A549 treated with dexamethasone at 1 μM for 4 hours (cell line): ENCODE measurements at places on chromosomes 2 and 18. TPM values are rescaled to one million over a fixed set of nuclear protein-coding genes. Genes with fewer than 3 reads are reported as not detected.

Gene REG1A
- not detected in 5 replicates for total RNA-seq

Gene RNU2-63P
- total RNA-seq: not detected in 5 replicates

Gene BBS5
- total RNA-seq: 4.4 to 5.8 TPM (median 5.0 TPM) in 5 replicates

Gene MZT2A
- total RNA-seq: 117 to 187 TPM (median 170 TPM) in 5 replicates

Gene SKOR2
- total RNA-seq: not detected in 5 replicates

Gene PLCD4
- total RNA-seq: 0.14 to 0.46 TPM (median 0.28 TPM) in 5 replicates

Gene FNDC4
- 3.8 to 5.3 TPM (median 4.5 TPM) in 5 replicates for total RNA-seq

Gene ABCA12
- 0.15 to 0.31 TPM (median 0.26 TPM) in 5 replicates for total RNA-seq

Gene HOXD1
- total RNA-seq: 0.15 to 0.25 TPM (median 0.21 TPM) in 5 replicates

Gene C2orf66
- 0.05 TPM in 1 of 5 replicates, not detected in the others for total RNA-seq

Gene MAPRE2
- 12.8 to 15.9 TPM (median 13.2 TPM) in 5 replicates for total RNA-seq

Gene SATB2
- total RNA-seq: 2.1 to 4.3 TPM (median 3.4 TPM) in 5 replicates

Gene SEPTIN10
- total RNA-seq: 37.1 to 50.7 TPM (median 48.1 TPM) in 5 replicates

Gene ATIC
- total RNA-seq: 200 to 237 TPM (median 224 TPM) in 5 replicates

Gene RAB17
- total RNA-seq: 0.19 to 0.54 TPM (median 0.32 TPM) in 5 replicates

Gene SLC8A1
- total RNA-seq: 0.17 to 0.40 TPM (median 0.31 TPM) in 5 replicates

Gene FAM228A
- total RNA-seq: not detected in 5 replicates

Gene CHST9
- 0.01 TPM in 1 of 5 replicates, not detected in the others for total RNA-seq

Gene NEB
- 0.18 to 0.49 TPM (median 0.35 TPM) in 5 replicates for total RNA-seq

Gene AFG3L2
- 38.3 to 45.2 TPM (median 39.1 TPM) in 5 replicates for total RNA-seq

Gene UGT1A8
- 0.06 to 0.07 TPM (median 0.06 TPM) in 3 of 5 replicates, not detected in the others for total RNA-seq

Gene ACVR1
- 19.6 to 22.5 TPM (median 20.3 TPM) in 5 replicates for total RNA-seq

Gene INHBB
- 22.0 to 35.9 TPM (median 28.5 TPM) in 5 replicates for total RNA-seq

Gene ANKRD29
- total RNA-seq: 11.8 to 20.6 TPM (median 17.8 TPM) in 5 replicates

Gene DOK6
- not detected in 5 replicates for total RNA-seq

Gene SCYGR4
- total RNA-seq: not detected in 5 replicates

Gene CHN1
- 17.3 to 21.5 TPM (median 18.5 TPM) in 5 replicates for total RNA-seq

Gene NEU2
- total RNA-seq: not detected in 5 replicates

Gene GPR39
- total RNA-seq: 5.9 to 8.5 TPM (median 7.4 TPM) in 5 replicates

Gene UPP2
- not detected in 5 replicates for total RNA-seq

Gene CYP26B1
- total RNA-seq: 9.1 to 17.2 TPM (median 14.4 TPM) in 5 replicates

Gene B4GALT6
- 5.3 to 8.0 TPM (median 7.1 TPM) in 5 replicates for total RNA-seq

Gene ZNF804A
- total RNA-seq: not detected in 5 replicates

Gene CAPN13
- total RNA-seq: 0.06 to 0.22 TPM (median 0.12 TPM) in 4 of 5 replicates, not detected in the other

Gene TWIST2
- total RNA-seq: 8.1 to 12.9 TPM (median 12.3 TPM) in 5 replicates

Gene COL6A3
- total RNA-seq: 0.18 to 0.41 TPM (median 0.33 TPM) in 5 replicates

Gene CPS1
- total RNA-seq: 12.6 to 20.9 TPM (median 17.3 TPM) in 5 replicates

Gene ATP8B1
- total RNA-seq: 5.3 to 8.5 TPM (median 7.6 TPM) in 5 replicates

Gene RPRM
- total RNA-seq: 0.05 to 0.11 TPM (median 0.09 TPM) in 3 of 5 replicates, not detected in the others

Gene SERPINB3
- 0.06 to 0.16 TPM (median 0.10 TPM) in 5 replicates for total RNA-seq

Gene GALNT13
- 7.9 to 11.3 TPM (median 10.0 TPM) in 5 replicates for total RNA-seq

Gene MEIS1
- total RNA-seq: 1.4 to 2.4 TPM (median 1.8 TPM) in 5 replicates

Gene ITGA4
- total RNA-seq: 1.4 to 2.7 TPM (median 2.3 TPM) in 5 replicates

Gene PLEKHH2
- total RNA-seq: 1.3 to 3.1 TPM (median 2.2 TPM) in 5 replicates

Gene REG3G
- not detected in 5 replicates for total RNA-seq
